ENCODE measurements at places on chromosomes 2 and 18.

GRCh38 chr2:20650393-20650876, 463 bp downstream of the HS1BP3 start:
- DNase-seq, result peak; percentile 40

DNA sequence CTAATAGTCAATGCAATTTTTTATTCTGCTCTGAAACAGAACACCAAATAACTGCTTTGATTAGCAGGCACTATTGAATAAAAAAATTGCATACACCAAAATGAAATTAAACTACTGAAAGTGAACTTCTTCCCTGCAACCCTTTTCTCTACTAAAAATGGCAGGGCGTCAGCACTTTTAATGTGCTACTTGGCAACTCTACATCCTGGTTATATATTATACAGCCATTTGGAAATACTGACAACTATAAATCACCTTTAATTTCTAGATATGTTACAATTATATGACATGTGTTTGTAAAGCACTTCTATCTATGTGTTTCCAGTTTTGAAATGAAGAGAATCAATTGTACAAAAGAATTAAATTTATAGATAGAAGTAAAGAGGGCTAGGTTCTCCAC, 9.9 kb downstream of the NDUFS1 start:
- no peak for DNase-seq

DNA sequence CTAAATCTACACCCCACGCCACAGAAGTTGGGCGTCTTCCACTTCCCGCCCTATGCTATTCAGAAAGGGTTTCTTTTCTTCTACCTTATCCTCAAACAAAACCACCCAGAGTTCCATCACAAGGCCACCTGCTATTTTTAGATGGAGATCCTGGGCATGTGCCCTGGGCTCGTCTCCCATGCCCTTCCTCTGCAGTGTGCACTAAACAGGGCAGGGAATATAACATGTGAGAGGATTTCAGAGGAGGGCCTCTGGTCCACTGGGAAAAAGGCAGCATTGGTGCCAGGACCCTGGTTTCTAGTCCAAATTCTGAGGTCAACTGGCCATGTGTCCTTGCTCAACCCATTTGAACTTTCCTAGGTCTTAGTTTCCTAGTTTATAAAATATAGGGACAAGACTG, 320.0 kb downstream of the NCKAP5 start:
- no peak for DNase-seq

DNA sequence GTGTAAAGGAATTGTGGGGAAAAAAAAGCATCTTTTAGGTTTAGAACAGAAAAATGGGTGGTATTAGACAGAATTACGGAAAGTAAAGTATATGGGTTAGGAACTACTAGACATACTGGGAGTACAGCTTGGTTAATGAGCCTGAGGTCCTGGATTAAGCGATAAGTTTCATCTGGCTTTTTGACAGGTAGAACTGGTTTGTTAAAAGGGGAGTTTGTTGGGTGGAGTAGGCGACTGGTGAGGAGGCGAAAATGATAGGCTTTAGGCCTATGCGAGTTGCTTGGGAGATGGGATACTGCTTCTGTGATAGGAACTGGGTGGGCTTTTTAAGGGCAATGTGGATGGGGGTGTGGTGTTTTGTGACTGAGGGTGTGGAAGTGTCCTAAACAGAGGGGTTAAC, 56.5 kb downstream of the KYNU start:
- no peak for DNase-seq

DNA sequence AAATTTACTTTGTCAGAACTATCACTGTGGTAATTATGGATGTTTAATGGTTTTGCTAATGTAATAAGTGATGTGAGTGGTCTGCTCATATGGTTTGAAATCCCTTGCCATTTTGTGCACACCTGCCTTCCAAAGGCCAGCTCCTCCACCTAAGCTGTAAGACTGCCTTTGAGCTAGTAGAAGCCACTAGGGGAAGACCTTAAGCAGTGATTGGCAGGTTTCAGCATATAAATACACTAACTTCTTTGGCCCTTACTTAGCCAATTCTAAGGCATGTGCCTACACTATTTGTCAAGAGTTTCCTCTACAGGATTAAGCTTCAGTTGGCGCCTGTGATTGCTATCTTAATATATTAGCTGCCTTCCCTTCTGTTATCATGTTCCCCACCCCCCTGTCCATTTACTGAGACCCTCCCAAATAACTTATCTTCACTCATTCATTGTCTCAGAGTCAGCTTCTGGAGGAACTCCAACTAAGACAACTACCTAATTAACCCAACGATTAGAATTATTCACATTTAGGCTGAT, 141.1 kb downstream of the MBD5 start:
- DNase-seq, result no peak

GRCh38 chr2:135985826-135986393, 484 bp upstream of the DARS1 start:
- DNase-seq, result peak; percentile 64

DNA sequence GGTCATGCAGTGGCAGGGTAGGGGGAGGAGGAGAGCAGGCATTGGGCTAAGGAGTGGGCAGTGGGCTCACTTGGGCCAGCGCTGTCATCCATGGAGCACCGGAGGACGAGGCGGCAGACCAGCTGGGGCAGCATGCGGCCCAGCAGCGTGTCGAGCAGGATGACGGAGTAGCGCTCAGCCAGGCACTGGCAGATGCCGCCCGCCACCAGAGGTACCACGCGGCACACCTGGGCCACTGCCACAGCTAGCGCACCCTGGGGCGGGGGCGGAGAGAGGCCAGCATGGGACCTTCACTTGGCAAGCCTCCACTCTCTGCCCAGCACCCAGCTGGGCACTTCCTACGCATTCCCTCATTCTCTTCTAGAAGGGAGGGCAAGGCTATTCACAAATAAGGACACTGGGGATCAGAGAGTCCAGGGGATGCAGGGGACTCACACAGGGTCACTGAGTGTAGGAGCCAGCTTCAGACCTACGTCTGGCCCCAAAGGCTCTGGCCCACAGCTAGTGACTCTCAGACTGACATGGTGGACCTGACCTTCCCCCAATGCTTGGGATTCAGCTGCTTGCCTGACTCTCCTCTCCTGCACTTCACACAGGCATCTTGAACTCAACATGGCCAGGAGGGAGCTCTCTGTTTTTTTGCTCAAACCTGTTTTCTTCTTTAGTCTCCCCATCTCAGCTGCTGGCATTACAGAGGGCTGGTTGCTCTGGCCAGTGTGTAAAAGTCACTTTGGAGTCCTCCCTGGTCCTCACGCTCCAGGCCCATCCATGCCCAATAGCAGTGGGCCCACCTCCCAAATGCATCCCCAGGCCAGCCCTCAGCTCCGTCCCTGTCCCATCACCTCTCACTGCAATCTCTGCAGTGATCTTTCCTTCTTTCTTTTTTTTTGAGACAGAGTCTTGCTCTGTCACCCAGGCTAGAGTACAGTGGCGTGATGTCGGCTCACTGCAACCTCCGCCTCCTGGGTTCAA, 4.1 kb downstream of the SFTPB start:
- no peak for DNase-seq

DNA sequence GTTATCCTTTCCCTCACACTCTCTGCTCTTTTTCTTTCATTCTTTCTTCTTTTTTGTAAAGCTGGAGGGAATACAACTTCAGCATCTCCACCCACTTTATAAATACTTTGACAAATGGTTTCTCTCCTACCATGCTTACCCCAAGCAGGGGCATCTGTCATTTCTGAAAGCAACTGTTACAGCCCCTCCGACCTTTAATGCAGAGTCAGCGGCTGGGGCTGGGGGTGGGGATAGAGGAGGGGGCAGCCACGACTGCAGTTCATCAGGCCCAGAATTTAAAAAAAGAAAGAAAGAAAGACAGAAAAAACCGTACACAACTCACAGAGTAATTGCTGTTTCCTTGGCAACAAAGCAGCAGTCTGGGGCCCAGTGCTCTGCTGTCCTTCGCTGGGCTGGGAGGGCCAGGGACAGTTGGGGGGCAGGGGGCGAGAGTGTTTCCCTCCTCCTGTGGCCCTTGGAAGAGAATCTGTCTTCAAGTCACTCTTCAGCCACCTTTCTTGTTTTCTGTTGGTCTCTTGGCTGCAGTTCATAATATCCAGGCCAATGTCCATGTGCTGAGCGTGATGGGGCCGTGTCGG, 53.8 kb downstream of the CELF4 start:
- DNase-seq, result no peak

DNA sequence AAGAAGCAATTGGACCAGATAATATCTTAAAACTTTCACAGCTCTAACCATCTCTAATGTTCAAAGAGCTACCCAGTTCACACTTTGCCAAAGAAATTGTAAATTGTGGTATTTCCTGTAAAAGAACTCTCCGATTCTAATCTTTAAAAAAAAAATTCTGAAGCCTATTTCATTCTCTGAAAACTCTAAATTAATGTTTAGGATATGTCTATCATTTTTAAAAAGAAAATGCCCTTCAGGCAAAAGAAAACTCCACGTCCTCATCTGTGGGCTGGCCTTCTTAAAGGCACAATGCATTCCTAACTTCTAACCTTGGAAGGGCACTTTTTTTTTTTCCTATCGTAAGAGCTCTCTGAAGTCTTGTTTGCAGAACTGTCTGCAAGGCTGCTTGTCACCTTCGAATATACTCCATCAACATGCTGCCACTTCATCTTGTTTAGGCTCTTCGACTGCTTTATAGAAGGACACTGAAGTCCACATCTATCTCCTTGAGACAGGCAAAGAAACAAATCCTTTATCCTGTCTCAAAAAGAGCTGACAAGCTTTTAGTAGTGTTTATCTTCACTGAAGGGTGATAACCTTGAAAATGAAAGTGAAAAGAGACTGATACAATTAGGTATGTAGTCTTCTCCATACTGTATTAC, 124.3 kb upstream of the SLC39A10 start:
- peak; percentile 37 for DNase-seq

DNA sequence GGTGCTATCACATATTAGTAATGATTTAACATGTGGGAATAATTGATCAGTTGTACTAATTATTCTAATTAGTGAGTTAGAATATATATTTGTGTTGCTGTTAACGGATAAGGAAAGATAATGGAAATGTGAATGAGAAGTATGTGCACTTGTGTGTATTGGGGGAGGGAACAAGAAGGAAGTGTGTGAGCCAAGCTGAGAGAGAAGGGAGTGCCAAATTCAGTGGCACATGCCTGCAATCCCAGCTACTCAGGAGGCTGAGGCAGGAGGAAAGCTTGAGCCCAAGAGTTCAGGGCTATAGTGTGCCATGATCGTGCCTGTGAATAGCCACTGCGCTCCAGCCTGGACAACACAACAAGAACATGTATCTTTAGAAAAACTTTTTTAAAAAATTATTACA, 9.3 kb downstream of the BARD1 start:
- no peak for DNase-seq

Data from pons (tissue), 1 donor.